ENCODE measurements at places on chromosomes 12 and 14. TPM values are rescaled to one million over a fixed set of nuclear protein-coding genes. Genes with fewer than 3 reads are reported as not detected.
A peak's percentile ranks its signal among the peaks of the same experiment; 100 is the strongest.

The CLEC6A gene
- total RNA-seq: not detected

- no peak for DNase-seq
Observed at GRCh38 chr14:68981139-68981538, 2.0 kb upstream of the ACTN1 start.

DNA sequence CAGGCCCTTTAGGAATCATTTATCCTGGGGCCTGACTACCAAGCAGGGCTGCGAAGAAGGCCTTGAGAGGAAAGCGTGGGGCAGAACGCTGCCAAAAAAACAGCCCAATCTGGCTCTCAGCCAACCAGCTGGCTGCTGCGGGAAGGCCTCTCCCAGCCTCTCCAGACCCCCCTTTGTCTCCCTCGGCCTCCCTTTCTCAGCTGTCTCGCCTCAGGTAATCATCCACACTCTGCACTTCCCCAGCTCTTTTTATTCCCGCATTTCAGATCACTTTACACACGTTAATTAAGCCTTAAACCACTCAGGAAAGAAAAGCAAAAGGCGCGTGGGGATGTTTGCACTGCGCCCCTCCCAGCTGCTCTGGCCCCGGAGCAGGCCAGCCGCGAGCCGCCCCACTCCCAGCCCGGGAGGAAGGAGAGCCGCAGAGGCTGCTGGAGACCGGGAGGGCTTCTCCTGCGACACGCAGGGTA lies 208.2 kb upstream of the FOXN3 start:
- DNase-seq: peak; percentile 23

GRCh38 chr12:66808606-66809005 lies 129.7 kb upstream of the GRIP1 start:
- DNase-seq: peak; percentile 61

GRCh38 chr12:33044447-33044846 lies 147.9 kb upstream of the PKP2 start:
- no peak for DNase-seq

All from glutamatergic neuron (in vitro differentiated cells).